Psoas muscle (tissue), 8 donors: ENCODE measurements at places on chromosomes 3 and 15. TPM values are rescaled to one million over a fixed set of nuclear protein-coding genes. Genes with fewer than 3 reads are reported as not detected.

The RBMS3 gene
- total RNA-seq: 31.3 TPM

The AADACL2 gene
- not detected for total RNA-seq

The UBAP1L gene
- total RNA-seq: 2.5 TPM

The MKRN2OS gene
- not detected for total RNA-seq

The IL16 gene
- 2.1 TPM for total RNA-seq
